SK-N-SH (cell line): ENCODE measurements at places on chromosomes 12 and 14.

DNA sequence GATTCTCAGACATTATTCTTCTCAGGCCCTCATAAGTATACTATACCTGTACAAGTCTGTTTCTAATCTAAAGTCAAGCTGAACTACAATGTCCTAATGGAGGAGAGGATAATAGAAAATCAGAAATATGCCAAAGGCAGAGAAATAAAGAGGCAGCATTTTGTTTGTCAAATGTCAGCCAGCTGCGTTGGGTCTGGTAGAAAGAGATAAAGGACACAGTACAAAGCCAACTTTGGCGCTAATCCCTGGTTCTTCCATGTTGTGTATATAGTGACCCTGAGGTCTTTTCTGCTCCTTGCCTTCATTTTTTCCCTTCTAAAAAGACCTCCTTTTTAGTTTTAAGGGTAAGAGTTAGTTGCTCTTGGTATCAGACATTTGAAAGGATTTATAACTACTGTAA, 103.1 kb downstream of the PRICKLE1 start:
- DNase-seq = peak; percentile 41

GRCh38 chr12:22334410-22335100, at the start of gene ST8SIA1:
TSS of gene ST8SIA1 (minus strand) at chr12:22334707. CDS start at chr12:22334232, 475 bp downstream.
- DNase-seq = peak; percentile 73

- DNase-seq = no peak
These were observed 1640.0 kb upstream of the SEL1L start for GRCh38 chr14:83173687-83174086.

GRCh38 chr12:30582943-30583342, 112.7 kb downstream of the IPO8 start:
- no peak for DNase-seq

DNA sequence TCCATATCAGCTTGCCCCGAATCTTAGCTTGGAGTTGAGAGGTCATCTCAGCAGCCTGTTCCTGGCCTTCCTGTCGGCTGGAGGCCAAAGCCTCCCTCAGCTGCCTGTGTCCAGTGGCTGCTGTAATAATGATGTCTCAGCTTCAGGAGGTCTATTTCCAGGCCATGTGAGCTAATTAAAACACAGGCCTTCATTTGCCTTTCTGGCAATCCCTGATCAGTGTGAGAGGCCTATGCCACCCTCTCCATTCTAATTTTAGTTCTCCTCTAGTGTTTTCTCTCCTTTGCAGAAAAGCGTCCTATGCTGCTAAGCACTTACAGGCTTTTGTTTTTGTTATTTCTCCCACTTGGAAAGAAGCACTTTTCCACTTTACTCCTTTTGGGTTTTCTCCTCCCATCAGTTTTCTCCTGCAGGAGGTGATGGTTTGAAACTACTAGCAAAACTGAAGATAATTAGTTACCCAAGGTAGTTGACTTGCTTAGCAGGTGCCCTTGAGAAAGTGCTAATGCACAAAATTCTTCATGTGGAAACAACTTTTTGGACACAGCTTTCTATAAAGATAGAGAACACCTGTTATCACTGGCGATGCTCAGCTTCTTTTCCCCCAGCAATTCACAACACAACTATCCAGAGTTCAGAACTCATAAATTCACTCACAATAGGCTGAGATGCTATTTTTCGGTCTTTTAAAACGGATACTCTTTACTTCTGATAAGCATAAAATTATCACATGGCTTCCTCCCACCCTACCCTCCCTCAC, 255.3 kb upstream of the GARIN6 start:
- DNase-seq = no peak

- no peak for DNase-seq
These were observed 17.2 kb downstream of the CNIH1 start for GRCh38 chr14:54423991-54424390.

DNA sequence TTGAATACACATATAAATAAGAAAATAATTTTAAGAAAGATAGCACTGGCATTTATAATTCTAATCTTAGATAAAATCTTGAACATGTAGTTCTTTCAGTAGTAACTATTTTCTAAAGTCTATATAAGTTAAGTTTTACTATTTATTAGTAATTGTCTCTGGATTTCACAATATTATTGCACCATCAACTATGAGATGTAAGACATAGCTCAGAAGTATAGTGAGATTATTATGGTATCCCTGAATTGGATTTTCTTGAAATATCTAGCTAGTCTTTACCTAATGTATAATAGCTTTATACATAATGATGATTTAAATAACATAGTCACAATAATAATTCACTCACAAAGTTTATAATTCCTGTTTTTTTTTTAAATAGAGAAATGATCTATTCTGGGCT, 6.7 kb downstream of the CLEC12A start:
- no peak for DNase-seq

GRCh38 chr14:55605793-55606192, 25.8 kb downstream of the KTN1 start:
- no peak for DNase-seq

DNA sequence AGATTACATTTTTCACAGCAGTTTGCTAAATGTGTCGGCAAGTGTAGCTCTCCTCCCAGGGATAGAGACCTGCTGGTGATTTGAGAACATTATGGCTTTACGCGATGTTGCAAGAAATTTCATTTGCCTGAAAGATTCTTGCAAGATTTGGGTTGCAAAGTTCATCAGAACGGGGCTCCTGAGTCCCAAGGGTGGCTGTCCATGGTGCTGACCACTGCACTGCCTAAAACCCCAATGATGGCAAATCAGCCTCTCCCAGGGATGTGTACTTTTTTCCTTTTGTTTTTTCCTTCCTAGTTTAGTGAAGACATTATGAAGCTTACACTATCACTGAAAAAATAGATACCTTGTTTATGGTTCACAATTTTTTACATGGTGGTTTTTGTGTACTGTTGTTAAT, 85.4 kb downstream of the WSCD2 start:
- DNase-seq = no peak

- DNase-seq = no peak
These were observed 36.2 kb upstream of the TMEM260 start for GRCh38 chr14:56543436-56543835.

GRCh38 chr12:96774496-96775256, 132.4 kb upstream of the NEDD1 start:
- no peak for DNase-seq

GRCh38 chr12:45224311-45224710, 8.4 kb downstream of the ANO6 start:
- DNase-seq = no peak

- no peak for DNase-seq
These were observed 38.2 kb downstream of the BAZ2A start for GRCh38 chr12:56591961-56592360.

DNA sequence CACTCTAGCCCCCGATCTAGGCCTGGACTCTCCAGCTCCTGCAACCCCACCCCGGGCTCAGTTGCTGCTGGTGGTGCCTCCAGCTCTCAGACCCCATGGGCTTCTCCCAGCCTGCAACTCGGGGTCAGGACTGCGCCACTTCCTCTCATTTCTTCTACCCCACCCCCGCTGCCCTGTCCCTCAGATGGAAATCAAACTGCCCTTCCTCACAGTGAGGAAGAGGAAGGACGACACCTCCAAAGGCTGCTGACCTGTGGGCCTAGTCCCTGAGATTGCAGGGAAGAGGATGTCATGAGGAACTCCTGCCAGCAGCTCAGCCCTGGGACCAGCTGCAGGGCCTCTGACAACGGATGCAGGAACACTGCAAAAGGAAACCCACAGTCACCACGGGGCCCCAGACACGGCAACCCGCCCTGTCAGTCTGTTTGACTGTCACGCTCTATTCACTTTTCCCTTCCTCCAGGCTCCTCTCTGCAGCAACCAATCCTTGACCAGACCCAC, 29.3 kb upstream of the PNMA1 start:
- DNase-seq = no peak

DNA sequence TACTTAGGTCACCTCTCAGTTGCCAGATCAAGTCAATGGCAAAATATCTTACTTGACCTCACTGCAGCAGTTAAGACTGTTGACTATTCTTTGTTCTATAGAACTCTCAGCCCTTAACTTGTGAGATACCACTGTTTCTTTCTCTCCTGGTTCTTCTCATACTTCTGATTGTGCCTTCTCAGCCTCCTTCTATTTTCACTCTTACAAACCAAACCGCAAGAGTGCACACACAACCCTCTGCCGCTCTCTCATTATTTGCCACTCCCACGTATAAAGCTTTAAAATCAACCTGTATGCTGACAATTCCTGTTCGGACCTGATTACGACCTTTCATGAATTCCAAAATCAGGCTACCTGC, 4.5 kb downstream of the E2F7 start:
- no peak for DNase-seq

- DNase-seq = no peak
These were observed 23.2 kb upstream of the PSMA6 start for GRCh38 chr14:35268946-35269345.

DNA sequence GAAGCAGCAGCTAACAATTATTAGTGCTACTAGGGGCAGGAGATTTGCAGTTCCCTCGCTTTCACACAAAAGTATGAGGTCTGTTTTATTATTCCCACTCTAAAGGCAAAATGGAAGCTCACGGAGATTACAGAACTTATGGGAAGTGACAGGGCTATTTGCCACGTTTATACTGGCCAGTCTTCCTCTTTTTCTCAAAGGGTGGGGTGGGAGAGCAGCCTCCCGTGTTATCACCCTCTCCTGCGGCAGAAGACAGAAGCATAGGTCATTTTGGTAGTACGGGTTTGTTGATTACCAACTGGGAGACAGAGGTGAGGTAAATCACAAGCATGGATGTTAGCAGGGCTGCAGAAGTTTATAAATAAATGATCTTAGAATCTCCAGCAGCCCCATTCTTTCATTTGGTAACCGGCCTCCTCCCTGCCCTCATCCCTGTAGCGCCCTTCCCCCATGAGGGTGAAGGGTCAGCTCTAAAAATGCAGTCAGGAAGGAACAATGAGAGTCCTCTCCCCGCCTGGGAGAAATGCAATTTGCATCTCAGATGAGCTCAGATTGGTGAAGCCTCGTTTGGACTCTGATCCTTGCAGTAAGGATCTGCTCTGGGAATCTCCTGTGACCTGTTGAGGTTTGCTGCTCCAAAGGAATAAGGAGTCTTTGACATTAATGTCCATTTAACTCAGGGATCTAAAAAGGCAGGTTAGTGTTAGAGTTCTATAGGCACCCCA, 44.7 kb upstream of the SINHCAF start:
- no peak for DNase-seq

DNA sequence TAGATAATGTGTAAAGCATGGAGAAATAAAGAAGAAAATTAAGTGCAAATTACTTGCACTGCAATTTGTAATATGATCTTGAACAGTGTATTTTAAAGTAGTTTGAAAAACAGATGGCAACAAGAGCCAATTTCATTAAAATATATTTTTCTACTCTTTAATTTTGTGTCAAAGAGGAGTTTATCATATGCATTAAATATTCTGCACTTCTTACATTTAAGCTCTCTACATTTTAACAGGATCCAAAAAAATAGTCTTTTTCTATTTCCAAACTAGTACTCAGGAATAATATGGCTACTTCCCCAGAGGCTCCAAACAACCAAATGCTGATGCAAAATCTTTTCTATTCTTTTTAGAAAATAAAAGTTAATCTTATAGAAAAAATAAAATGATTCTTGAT, 1221.5 kb downstream of the FSCB start:
- no peak for DNase-seq

DNA sequence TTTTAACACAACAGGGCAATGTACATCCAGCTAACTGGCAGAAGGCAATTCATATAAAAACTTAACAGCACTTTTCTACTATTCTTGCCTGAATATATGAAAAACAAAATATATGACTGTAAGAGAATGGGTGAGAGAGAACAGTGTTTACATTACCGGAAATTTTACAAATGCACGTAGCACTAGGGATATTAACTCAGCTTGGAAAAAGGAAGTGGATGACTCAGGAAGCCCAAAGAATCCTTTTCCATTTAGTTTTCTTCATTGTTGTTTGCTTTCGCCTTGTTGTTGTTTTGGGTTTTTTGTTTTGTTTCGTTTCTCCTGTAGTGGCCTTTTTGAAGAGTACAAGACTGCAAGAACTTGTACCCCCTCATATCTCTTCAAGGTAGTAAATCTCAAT, 295.5 kb downstream of the EGLN3 start:
- no peak for DNase-seq

- DNase-seq = peak; percentile 53
These were observed 671 bp downstream of the ESYT1 start for GRCh38 chr12:56128670-56129205.

DNA sequence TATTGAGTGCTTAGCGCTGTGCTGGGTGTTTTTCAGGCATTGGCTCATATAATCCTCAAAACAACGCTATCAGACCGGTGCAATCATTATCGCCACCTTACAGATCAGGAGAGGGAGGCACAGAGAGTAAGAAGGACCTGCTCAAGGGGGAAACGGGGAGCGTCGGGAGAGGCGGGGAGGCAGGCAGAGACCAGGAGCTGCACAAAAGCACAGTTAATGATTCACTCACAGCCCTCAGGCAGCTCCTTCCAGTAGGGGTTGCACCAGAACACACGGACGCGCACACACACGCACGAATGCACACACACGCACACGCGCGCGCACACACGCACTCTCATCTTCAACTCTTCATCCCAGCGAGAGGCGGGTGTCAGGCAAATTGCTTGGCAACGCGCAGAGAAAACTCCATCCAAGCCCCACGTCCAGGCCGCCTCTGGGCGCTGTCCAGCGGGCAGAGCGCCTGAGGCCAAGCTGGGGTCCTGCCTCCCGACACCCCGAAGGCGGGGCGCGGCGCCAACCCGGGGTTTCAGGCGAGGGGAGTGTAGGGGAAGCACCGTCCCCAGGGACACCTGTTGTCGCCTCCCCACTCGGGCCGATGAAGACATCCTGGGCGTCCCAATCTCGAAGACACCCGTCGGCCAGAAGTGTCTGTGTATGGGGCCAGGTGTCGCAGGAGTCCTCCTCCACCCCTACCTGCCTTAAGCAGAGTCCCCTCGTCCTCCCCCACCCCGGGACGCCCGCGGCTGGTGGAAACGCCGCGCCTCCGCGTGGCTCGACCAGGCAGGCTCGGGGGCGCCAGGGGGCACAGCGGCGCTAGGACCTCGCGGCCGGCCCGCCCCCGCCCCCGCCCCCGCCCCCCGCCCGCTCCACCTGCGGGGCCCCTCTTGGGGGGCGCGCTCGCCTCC, 35.5 kb upstream of the STON2 start:
- DNase-seq = peak; percentile 85

GRCh38 chr14:65872536-65872935, 460.0 kb downstream of the FUT8 start:
- DNase-seq = no peak

- no peak for DNase-seq
These were observed 96.0 kb downstream of the PTPRR start for GRCh38 chr12:70824511-70824910.

GRCh38 chr14:68753690-68754089, 39.2 kb downstream of the ZFP36L1 start:
- DNase-seq = no peak
